ENCODE measurements at places on chromosomes 3 and 15. TPM values are rescaled to one million over a fixed set of nuclear protein-coding genes. Genes with fewer than 3 reads are reported as not detected.

ARGFX gene
- not detected for total RNA-seq

PDHB gene
- total RNA-seq: 57.1 TPM

GRCh38 chr15:91625506-91625905 lies 228.0 kb upstream of the SLCO3A1 start:
- H3K27me3 ChIP-seq: no peaks in the 10 kb centered on the region
- no peak overlapping the region for H3K4me3 ChIP-seq
- no peak overlapping the region for H3K27ac ChIP-seq
- no peaks in the 10 kb centered on the region for H3K36me3 ChIP-seq

GRCh38 chr3:8574670-8575322 lies 69.8 kb downstream of the SSUH2 start:
- H3K36me3 ChIP-seq: peaks cover 13% of the 10 kb centered on the region
- no peak overlapping the region for H3K4me3 ChIP-seq
- DNase-seq: no peak
- peaks cover 13% of the 10 kb centered on the region for H3K4me1 ChIP-seq

DNA sequence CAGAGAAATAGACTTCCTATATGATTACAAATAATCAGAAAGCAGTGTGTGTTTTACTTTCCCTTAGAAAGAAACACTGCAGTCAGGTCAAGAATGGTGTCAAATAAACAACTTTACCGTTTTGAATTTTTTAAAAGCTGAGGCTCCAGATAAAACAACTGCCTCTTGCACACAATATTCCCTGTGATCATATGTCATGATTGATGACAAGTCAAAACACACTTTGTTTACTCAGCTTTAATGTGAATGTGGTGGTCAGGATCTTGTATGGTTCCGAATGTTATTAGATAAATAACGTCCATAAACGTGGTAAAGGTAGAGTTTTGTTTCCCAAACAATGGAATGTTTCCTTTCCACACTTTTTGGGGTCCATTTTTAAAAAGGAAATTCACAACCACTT lies 428.4 kb upstream of the MDFIC2 start:
- no peak overlapping the region for H3K27ac ChIP-seq
- H3K4me3 ChIP-seq: no peak overlapping the region
- H3K27me3 ChIP-seq: no peaks in the 10 kb centered on the region
- no peak for DNase-seq
- H3K4me1 ChIP-seq: no peaks in the 10 kb centered on the region

DNA sequence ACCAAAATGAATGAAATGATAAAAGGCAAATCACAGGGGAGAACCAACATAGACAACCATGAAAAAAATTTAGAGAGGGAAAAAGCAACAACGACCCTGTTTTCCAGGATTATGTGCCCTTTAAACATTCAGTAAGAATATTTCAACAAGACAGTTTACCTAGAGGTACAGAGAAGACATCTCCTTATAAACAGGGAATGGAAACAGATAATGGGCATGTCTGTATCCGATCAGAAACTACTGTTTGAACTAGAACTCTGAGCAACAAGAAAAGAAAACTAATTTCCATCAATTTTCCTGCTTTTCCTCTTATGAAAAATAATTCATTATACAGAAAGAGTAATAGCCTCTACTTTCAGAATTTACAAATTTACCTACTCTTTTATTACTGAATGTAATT lies 39.3 kb downstream of the DLG1 start:
- H3K27me3 ChIP-seq: no peaks in the 10 kb centered on the region
- H3K4me1 ChIP-seq: no peaks in the 10 kb centered on the region
- H3K36me3 ChIP-seq: no peaks in the 10 kb centered on the region

DNA sequence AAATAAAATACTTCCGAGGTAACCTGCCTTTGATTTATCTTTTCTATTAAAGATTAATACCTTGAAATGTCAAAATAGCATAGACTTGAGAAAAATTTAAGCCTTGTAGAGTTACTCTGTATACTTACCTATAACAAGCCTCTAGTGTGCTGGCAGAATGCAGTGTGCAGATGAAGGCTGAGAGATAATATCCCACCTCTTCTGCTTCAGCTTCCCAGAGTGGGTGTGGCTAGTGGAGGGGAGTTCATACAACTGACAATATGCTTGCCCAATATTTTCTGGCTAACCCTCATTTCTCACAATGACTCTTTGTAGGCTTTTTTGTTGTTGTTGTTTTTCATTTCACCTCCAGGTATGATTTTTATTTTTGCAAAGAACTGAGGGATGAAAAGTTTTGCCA lies 15.7 kb upstream of the ZBTB20 start:
- no peaks in the 10 kb centered on the region for H3K4me1 ChIP-seq
- no peak overlapping the region for H3K27ac ChIP-seq
- no peaks in the 10 kb centered on the region for H3K36me3 ChIP-seq
- H3K4me3 ChIP-seq: no peak overlapping the region

DNA sequence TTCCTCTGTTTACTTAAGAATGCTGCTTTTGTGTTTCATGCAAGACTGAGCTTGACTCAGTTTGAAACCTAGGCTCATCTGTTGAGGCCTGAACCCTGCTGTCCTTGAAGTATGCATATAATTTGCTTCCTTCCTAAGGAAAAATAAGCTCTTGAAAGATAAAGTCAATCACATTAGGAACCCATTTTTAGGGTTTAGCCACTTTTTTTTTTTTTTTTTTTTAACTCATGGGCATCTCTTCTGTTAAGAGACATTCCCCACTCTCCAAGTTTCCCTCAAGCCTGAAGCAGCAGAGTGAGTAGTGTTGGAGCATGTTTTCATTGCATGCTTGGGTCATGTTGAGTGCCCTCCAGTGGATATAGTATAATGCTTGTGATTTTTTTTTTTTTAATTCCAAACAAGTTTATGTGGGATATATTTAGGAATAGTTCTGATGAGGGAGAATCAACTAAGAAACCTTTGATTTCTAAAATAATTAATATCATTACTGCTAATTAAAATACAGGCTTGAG lies 3.6 kb downstream of the CTNNB1 start:
- peaks cover 79% of the 10 kb centered on the region for H3K4me1 ChIP-seq
- H3K36me3 ChIP-seq: no peaks in the 10 kb centered on the region
- H3K27ac ChIP-seq: peak overlapping the region; percentile 99
- peak; percentile 26 for DNase-seq
- H3K27me3 ChIP-seq: no peaks in the 10 kb centered on the region
- peak overlapping the region; percentile 73 for H3K4me3 ChIP-seq

CLDN16 gene
- 0.18 TPM for total RNA-seq

DNA sequence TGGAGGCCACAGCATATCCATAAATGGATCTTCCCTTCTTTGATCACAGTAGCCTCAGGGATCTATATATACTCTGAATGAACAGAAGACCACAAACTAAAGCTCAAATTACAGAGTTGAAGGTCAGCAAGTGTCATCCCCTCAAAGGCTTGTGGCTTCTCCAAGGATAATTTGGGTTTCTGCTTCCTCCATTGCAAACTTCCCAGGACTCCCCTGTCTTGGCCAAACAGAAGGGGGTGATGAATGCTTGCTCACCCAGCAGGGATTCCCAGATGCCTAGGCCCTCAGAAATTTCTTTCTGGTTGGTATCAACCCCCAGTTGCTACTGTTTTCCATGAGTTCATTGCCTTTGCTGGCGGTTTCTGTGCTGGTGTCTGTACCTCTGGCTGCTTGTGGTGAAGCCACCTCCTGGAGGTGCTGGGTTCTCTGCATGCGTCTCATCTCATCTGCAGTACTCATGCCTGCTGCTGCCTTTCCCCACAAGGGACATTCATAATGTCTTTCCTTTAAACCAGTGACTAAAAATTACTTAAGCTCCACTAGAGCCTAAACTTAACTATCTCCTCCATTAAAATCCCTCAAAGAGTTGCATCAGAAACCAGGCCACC lies 17.7 kb downstream of the ENTPD3 start:
- H3K4me3 ChIP-seq: no peak overlapping the region
- H3K27ac ChIP-seq: no peak overlapping the region
- H3K27me3 ChIP-seq: no peaks in the 10 kb centered on the region
- H3K36me3 ChIP-seq: no peaks in the 10 kb centered on the region

GRCh38 chr3:27456554-27456953 lies 27.6 kb downstream of the SLC4A7 start:
- no peak for DNase-seq
- H3K27ac ChIP-seq: no peak overlapping the region
- H3K4me3 ChIP-seq: no peak overlapping the region
- no peaks in the 10 kb centered on the region for H3K4me1 ChIP-seq

PLSCR5 gene
- total RNA-seq: not detected

MTMR10 gene
- total RNA-seq: 33.1 TPM

TMEM115 gene
- total RNA-seq: 39.1 TPM

GRCh38 chr15:80455668-80456442 lies 51.7 kb downstream of the ARNT2 start:
- peaks cover 27% of the 10 kb centered on the region for H3K4me1 ChIP-seq
- H3K27ac ChIP-seq: no peak overlapping the region
- peak; percentile 72 for DNase-seq
- no peaks in the 10 kb centered on the region for H3K36me3 ChIP-seq

DNA sequence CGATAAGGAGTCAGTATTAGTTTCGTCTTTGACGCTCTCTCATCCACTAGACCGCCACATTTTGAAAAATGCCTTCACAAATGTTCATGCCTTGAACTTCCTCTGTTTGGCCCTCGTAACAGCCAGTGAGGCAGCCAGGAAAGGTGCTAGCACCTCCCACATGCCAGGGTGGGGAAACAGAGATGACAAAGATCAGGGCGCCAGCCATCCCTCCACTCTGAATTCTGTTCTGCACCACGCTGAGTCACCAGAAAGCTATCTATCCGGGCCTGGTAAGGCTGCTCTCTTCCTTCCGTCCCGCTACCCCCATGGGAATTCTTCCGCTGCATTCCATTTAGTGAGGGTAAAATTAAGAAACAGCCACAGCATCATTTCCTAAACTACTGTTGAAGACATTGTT lies 31.3 kb upstream of the BCL2L10 start:
- no peak overlapping the region for H3K4me3 ChIP-seq
- no peaks in the 10 kb centered on the region for H3K4me1 ChIP-seq
- H3K27ac ChIP-seq: no peak overlapping the region
- no peak for DNase-seq
- no peaks in the 10 kb centered on the region for H3K27me3 ChIP-seq

AADAC gene
- total RNA-seq: 1.1 TPM

DNA sequence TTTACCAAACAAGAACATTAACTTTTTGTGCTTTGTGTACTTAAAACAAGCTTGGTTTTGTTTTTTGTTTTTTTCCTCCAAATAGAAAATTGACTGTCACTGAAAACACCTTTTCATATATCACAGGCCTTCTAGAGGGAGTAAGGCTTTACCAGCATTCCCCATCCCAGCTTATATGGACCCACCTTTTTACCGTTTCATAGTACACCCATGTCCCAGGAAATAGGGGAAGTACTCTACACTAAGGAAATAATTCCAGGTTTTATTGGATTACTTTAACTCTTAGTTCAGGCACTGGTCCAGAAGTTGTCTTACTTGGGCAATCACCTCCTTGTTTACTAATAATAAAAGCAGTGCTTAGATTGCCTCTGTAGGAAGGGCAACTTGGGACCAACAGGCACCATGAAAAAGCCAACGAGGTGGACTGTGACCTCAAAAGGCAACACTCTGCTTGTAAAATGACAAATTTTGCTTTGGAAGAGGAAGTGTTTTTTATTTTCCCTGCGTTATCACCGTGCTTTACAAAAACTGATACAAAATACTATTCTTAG lies 26.2 kb downstream of the HMG20A start:
- H3K27ac ChIP-seq: no peak overlapping the region
- no peak overlapping the region for H3K4me3 ChIP-seq
- H3K4me1 ChIP-seq: peaks cover under 1% of the 10 kb centered on the region
- no peak for DNase-seq
- no peaks in the 10 kb centered on the region for H3K27me3 ChIP-seq

GRCh38 chr3:102443021-102443420 lies 8.2 kb downstream of the ZPLD1 start:
- no peaks in the 10 kb centered on the region for H3K36me3 ChIP-seq
- no peak for DNase-seq
- H3K27me3 ChIP-seq: no peaks in the 10 kb centered on the region
- no peak overlapping the region for H3K27ac ChIP-seq

KLHL6 gene
- 21.6 TPM for total RNA-seq

DNA sequence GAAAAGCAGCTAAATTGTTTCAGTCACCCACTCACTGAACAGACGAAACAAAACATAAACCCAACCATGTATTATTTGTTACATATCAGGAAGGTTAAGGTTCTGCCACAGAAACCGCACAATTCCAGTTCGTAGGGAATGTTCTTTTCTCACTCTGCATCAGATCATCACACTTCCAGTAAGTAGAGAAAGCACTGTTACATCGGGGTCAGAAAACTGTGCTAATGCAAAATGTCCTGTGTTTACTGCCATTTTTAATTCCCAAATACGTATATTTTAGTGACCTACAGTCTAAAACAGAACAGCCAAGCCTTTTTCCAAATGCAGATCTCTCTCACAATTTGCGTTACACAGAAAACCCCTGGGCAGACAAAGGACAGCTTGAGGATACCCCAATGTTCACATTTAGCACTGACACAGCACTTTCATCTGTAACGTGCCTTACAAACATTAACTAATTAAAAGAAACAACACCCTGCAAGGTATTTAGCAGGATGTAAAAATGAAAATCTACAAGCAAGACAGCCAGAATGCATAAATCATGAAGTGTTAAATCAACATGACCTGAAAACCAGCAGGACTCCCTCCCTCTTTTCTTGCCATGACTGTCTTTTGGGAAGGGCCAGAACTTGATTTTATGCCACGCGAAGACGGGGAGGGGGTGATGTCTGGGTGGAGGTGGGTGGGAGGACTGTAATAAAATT lies 34.8 kb upstream of the SKIL start:
- H3K4me1 ChIP-seq: no peaks in the 10 kb centered on the region
- no peak overlapping the region for H3K27ac ChIP-seq
- H3K4me3 ChIP-seq: no peak overlapping the region

DNA sequence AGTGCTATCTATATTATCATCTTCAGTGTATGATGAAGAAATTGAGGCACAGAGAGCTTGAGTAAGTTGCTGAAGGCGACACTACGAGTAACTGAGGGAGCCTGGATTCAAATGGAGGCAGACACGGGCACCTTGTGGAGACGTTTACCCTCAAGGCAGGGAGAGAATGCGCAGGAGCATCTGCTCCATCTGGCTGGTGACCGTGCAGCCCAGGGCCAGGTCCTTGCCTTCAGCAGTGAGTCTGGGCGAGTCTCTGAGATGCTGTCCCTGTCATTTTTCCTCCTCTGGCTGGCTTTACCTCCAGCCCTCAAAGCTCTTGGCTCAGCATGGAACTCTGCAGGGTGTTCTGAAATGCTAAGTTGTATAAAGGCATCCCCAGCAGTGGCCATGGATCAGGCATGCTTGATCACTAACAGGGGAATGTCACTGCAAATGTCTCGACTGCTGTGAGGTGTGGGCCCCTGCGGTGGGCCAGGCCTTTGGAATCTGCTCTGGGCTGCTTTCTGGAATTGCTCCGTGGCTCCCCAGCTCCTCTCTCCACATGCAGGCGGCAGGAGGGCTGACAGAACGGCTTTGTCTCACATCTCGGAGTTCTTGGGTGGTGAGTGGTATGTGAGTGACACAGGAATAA lies 19.7 kb downstream of the SPSB4 start:
- no peak overlapping the region for H3K27ac ChIP-seq
- no peak overlapping the region for H3K4me3 ChIP-seq
- no peaks in the 10 kb centered on the region for H3K27me3 ChIP-seq
- H3K36me3 ChIP-seq: no peaks in the 10 kb centered on the region

- no peak for DNase-seq
- no peaks in the 10 kb centered on the region for H3K27me3 ChIP-seq
- no peaks in the 10 kb centered on the region for H3K36me3 ChIP-seq
- no peak overlapping the region for H3K27ac ChIP-seq
- no peaks in the 10 kb centered on the region for H3K4me1 ChIP-seq
- H3K4me3 ChIP-seq: no peak overlapping the region
Observed at GRCh38 chr3:197428117-197428801, 127.5 kb downstream of the BDH1 start.

- no peaks in the 10 kb centered on the region for H3K4me1 ChIP-seq
- DNase-seq: no peak
- H3K4me3 ChIP-seq: no peak overlapping the region
- no peaks in the 10 kb centered on the region for H3K36me3 ChIP-seq
- no peaks in the 10 kb centered on the region for H3K27me3 ChIP-seq
Observed at GRCh38 chr15:63694184-63694583, 97.0 kb downstream of the FBXL22 start.
